ENCODE measurements at places on chromosomes 11 and 22. TPM values are rescaled to one million over a fixed set of nuclear protein-coding genes. Genes with fewer than 3 reads are reported as not detected.
A peak's percentile ranks its signal among the peaks of the same experiment; 100 is the strongest.

GRCh38 chr22:37672920-37673455, 2.4 kb upstream of the LGALS1 start:
- H3K27ac ChIP-seq: peak overlapping the region; percentile 94
- DNase-seq: no peak
- no peaks in the 10 kb centered on the region for H3K27me3 ChIP-seq
- H3K36me3 ChIP-seq: peaks cover 6% of the 10 kb centered on the region

DNA sequence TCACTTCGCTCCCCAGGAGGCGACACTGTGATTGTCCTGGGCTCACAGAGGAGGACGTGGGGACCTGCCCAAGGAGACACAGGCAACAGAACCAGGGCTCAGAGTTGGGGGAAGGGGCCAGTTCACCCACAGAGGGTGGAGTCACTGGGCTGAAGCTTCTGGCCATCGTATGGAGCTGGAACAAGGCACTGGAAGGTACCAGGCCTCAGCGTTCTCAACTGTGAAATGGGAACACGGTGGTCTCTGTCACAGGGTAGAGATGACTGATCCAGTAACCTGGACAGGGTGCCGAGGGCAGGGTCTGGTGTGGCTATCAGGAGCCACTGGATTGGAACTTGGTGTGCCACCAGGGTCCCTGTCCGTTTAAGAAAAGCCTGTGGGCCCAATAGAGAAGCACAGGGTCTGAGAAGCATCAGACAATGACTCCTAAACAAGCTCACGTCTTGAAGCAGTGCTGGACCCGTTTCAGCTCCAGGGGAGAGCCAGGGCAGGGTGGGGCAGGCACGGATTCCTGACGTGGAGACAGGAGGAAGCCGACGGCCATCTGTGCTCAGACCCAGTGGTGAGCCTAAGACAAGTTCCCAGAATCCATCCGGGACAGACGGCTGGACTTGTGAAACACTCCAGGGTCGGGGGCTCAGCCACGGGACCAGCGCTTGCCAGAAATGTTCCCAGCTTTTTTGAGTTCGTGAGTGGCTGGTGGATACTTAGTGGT, 25.0 kb upstream of the KCNQ1OT1 start:
- H3K27me3 ChIP-seq: no peaks in the 10 kb centered on the region
- H3K27ac ChIP-seq: no peak overlapping the region
- no peaks in the 10 kb centered on the region for H3K4me1 ChIP-seq
- no peak overlapping the region for H3K4me3 ChIP-seq

GRCh38 chr11:74720596-74721478, 10.4 kb downstream of the CHRDL2 start:
- no peak overlapping the region for H3K4me3 ChIP-seq
- H3K27me3 ChIP-seq: no peaks in the 10 kb centered on the region
- H3K4me1 ChIP-seq: peaks cover 19% of the 10 kb centered on the region

- H3K36me3 ChIP-seq: no peaks in the 10 kb centered on the region
- H3K27ac ChIP-seq: no peak overlapping the region
- H3K4me1 ChIP-seq: peaks cover 19% of the 10 kb centered on the region
- no peaks in the 10 kb centered on the region for H3K27me3 ChIP-seq
- no peak overlapping the region for H3K4me3 ChIP-seq
Measured at GRCh38 chr11:111414267-111414931, 35.3 kb upstream of the POU2AF1 start.

The PIH1D2 gene
- total RNA-seq: not detected
